Liver (tissue), 10 donors: ENCODE measurements at places on chromosomes 5 and 9.

- no peak for DNase-seq
These were observed 671 bp downstream of the LRRC26 start for GRCh38 chr9:137168904-137169856.

DNA sequence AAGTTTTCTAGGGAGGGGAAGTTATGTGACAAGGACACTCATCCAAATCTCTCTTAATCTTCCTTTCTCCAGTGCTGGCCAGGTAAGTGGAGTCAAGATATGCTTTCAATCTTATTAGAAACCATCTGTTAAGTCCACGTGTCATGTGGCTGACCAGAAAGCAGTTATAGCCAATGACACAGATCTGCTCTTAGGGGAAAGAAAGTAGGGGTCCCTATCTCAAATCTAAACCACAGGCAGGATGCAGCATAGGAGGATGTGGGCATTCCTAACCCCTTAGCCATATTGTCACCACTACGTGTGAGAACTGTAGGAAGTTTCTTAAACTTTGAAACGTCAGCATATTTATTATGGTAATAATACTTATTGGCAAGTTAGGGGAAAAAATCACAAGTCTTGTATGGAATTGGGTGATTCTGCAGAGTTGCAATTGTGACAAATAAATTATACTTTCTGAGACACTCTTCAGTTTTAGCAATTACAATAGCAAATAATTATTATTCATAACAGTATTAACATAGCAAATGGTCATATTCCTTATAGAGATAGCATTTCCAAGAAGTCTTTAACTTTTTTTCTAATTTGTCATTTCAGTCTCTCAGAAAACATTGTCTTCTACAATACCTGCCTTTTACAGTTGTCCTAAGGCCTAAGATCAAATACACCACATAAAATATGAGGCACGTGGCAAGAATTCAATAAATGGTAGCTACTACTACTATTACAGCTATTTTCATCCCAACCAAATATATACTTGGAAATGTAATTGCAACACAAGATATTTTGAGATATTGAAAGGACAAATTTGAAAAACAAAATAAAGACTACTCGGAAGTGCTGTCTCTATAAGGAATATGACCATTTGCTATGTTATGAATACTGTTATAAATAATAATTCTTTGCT, 236.9 kb downstream of the PDE4D start:
- DNase-seq: no peak

- DNase-seq: no peak
These were observed 16.0 kb downstream of the ZNF462 start for GRCh38 chr9:106878934-106879333.

DNA sequence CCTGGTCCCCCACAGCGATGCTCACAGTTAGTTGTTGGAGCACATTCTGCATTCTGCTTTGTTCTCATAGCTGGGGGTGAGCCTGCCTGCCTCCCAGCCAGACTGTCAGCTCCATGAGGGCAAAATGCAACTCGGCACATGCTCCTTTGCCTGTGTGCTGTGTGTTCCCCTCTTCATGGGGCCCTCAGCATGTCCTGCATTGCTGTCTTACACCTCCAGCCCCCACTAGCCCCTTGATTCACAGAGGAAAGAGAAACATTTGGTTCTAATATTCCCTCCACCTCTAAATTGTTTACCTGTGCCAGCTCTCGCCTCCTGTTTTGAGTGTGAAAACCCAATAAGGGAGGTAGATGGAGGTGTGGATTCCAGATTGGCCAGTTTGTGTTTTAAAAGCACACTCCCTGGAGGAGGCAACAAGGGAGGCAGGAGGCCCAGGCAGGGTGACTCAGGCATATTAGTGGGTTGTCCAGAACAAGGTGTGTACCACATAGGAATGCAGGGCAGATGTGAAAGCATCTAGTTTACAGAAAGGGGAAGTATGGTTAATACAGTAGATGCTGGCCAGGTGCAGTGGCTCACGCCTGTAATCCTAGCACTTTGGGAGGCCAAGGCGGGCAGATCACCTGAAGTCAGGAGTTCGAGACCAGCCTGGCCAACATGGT, 224.6 kb downstream of the AGTPBP1 start:
- no peak for DNase-seq

GRCh38 chr5:79568632-79569190, 43.5 kb upstream of the TENT2 start:
- no peak for DNase-seq

DNA sequence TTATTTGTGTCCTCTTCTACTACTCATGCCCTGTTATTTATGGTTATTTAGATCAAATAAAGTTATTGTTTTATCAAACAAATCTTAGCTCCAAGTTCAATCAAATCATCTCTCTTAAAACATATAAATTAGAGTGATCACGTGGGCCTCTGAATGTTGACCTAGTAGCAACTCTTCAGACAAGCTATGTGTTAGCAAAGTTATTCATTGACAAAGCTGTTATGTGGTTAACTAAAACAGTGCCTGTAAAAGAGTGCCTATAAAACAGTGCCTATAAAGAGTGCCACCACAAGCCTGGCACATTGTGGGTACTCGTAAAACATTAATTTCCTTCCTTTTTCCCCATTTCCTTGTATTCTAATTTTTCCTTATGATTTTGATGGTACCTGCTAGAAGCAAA, 421.9 kb downstream of the HCN1 start:
- DNase-seq: no peak

DNA sequence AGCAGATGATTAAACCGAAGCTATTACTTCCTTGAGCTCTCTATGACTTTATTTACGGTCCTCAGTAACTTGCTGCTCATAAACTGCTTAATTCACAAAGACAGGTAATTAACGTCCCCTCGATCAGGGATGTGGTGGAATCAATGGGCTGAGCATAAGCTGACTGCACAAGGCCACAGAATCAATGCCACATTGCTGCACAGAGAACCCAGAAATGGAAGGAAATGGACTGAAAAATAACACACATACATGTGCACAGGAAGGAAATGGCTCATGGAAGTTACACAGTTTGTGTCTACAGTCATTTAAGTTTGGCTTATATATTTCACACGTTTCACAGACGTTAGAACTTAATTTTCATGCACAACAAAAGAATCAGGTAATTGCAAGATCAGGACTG, 118.3 kb upstream of the KLF9 start:
- no peak for DNase-seq

DNA sequence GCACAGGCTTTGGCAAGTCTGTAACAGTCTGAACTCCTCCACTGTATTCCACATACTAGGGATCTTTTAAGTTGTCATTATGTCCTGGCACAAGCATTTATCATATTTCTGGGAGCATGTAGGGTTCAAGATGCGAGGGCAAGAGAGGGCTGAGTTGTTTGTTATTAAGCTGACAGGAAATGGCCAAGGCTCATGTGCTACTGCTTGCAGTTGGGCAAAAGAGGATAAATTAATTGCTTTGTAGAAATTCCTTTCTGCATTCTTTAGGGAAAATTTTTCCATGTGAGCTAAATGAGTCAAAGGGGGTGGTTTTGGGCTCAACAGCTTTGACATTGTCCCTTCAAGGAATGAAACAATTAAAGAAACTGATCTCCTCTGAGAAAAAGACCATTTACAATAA, 35.4 kb downstream of the DOCK8 start:
- DNase-seq: no peak

GRCh38 chr5:130978475-130978874, 186.6 kb downstream of the HINT1 start:
- DNase-seq: no peak

DNA sequence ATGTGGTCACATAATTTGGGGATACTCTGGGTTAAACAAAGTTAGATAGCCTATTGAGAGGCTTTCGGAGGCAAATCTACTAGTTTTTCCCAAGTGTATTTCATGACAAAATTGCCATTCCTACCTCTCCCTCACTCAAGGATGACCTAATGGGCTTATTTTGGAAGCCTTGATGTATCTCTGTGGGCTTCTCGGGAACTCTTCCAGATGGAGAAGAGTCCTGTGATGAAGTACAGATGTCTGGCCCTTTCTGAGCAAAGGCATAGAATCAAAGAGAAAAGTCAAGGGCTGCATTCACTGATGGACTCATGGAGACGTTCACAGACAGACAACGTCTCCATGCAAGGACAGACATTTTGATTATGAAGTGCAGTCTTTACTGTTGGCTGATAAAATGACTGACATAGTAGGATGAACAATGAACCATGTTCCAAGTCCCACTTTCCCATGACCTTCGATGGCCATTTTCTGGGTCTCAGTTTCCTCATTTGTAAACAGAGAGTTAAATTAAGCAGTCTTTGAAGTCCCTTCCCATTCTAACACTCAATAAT, 347.2 kb upstream of the CD180 start:
- no peak for DNase-seq

GRCh38 chr9:135789838-135790291, 87.9 kb downstream of the KCNT1 start:
- no peak for DNase-seq

GRCh38 chr9:93475856-93476255, 22.5 kb upstream of the FAM120AOS start:
- no peak for DNase-seq

GRCh38 chr9:109101810-109102209, 17.9 kb downstream of the TMEM245 start:
- no peak for DNase-seq

DNA sequence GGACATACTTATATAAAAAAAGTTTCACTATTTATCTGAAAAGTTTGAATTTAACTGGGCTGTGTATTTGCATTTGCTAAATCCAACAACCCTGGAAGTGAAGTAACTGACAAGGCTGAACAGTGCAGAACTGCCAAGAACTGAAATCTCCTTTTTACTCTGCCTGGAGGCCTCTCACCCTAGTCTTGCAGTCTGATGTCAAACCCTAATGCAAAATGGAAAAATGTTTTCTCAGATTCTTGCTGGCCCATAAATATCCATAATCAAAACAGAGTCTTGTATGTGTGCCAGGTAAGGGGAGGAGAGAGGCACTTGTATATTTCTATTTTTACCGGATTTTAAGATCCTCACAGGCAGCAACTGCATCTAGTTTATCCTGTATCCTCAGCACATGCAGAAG, 432.7 kb upstream of the KLF4 start:
- no peak for DNase-seq

DNA sequence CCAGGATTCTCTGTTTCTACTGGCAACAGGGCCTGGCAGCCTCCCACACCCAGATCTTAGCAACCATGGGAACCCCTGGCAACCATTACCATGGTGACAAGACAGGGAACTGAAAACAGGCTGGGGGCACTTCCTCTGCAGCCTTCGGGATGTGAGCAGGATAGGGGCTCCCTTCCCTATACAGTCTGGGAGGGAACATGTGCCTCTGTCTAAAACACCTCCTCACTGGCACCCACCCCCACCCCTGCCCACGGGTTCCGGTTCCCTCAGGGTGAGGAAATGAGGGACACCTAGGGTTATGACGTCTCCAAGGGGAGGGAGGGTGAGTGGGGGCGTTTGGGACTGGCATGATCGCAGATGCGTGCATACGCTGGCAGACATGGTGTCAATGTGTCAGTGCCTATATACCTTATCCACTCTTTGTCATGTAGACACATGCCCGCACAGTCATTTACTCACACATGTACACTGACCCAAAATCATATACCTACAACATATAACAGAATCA, 3.0 kb upstream of the DNAJB5 start:
- no peak for DNase-seq

- DNase-seq: no peak
These were observed 113.1 kb downstream of the PSD2 start for GRCh38 chr5:139908749-139909148.

DNA sequence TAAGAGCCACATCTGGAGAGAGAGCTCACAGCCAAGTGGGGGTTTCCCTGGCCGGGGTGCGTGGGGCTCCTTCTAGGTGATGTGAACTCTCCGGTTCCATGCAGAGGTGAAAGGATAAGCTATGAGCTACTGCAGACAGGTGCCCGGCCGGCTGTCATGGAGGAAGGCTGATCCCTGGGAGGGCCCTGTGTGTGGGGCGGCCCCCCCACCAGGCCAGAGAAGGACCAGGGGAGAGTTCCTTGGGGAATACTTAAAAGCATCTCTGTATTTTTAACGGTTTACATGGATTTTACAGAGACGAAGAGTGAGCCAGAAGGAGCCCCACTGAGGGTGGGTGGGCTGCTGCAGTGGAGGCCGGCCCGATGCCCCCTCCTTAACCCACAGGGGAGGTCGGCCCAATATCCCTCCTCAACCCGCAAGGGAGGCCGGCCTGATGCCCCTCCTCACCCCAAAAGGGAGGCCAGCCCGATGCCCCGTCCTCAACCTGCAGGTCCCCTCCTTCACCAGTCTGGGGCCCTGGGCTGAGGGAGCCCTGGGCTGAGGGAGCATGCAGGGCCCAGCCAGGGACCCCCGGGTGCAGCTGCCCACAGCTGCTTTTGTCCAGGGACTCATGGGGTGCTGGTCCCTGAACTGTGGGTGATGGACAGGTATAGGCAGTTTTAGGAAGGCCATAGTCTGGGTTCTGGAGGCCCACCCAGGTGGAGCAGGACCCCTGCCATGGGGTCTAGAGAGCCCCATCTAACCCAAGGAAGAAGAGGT, 31.9 kb downstream of the MRPL36 start:
- DNase-seq: no peak

- DNase-seq: no peak
These were observed 465.0 kb downstream of the EBF1 start for GRCh38 chr5:158634714-158635113.

DNA sequence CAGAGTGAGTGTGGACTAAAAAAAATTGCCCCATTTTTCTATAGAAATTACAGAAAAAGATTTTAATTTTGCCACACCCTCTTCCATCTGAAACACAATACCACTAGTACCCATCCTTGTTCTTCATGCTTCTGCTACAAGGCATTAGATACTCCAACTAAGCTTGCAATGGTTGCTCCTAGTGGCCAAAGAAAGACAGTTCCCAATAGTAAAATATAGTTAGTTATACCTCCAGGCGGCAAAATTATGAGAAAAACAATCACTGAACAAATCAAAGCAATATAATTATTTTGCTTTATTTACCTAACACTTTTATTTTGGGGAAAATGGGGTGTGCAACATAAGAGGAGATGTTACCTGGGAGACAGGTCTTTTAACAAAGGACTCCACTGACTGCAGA, 101.2 kb downstream of the RAPGEF6 start:
- DNase-seq: no peak

GRCh38 chr5:167241436-167242067, 1049.9 kb upstream of the WWC1 start:
- DNase-seq: no peak

DNA sequence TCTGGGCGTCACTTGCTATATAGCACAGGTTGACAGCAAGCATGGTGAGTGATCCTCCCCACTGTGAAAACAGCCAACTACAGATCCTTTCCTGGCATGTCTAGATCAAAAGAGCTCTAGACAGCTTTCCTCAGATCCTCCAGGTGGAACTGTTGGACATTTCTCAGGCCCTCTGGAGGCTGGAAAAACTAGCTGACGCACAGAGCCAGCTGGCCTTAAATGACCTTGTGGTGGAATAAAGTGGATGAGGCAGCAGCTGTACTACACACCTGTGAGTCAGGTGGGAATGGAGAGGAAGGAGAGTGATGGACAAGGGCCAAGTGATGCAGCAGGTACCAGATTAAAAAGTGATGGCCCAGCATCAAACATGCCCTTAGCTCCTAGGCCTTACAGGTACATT, 172.7 kb downstream of the TRIM32 start:
- no peak for DNase-seq

DNA sequence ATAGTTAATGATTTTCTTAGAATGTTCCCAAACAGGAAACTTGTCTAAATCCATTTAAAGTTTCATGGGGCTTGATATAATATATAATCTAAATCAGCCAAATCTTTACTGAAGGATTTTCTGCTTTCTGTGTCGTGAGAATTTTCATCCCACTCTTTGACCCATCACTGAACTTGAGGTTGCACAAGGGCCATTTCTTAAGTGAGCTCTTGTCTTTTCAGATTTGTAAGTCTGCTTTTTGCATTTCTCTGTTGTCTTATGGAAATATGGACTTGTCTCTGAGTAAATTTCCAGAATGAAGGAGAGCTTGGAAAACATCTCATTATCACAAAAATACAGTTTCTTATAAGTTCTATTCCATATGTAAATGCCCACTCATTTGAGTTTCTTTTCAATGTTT, 149.2 kb upstream of the ARRDC3 start:
- no peak for DNase-seq
